ENCODE measurements at places on chromosomes 13 and 19. TPM values are rescaled to one million over a fixed set of nuclear protein-coding genes. Genes with fewer than 3 reads are reported as not detected.

Gene FAM216B
- total RNA-seq = not detected

Gene LRCH1
- total RNA-seq = 8.2 TPM

Gene SYCN
- total RNA-seq = not detected

Gene NMRK2
- total RNA-seq = not detected

Gene PINLYP
- 0.19 TPM for total RNA-seq

Gene C19orf67
- not detected for total RNA-seq

All from A549 treated with CORT108297 at 1 μM for 4 hours (cell line).